ENCODE measurements at places on chromosomes 7 and 10.

GRCh38 chr7:7959979-7960670 is 8.5 kb upstream of the GLCCI1 start:
- no peak overlapping the region for H3K27ac ChIP-seq
- no peaks in the 10 kb centered on the region for H3K4me1 ChIP-seq
- no peak for DNase-seq
- no peak overlapping the region for H3K4me3 ChIP-seq
- H3K36me3 ChIP-seq = no peaks in the 10 kb centered on the region

DNA sequence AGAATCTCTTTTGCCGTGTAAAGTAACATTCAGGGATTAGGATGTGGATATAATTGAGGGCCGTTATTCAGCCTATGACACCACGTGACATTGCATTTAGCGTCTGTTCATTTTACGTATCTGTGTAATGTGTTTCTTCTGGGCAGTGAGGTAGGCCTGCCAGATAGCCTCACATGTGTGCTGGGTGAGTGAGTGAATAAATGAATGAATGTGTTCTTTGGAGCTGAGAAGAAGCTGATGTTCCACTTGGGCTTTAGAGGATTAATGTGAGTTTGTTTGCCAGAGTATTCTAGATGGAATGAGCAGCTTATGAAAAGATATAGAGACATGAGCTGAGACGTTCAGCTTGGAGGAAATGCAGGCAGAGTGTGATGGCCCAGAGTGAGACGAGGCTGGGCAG is 55.0 kb downstream of the MINDY4 start:
- no peak overlapping the region for H3K4me3 ChIP-seq
- H3K4me1 ChIP-seq = peaks cover 40% of the 10 kb centered on the region
- no peaks in the 10 kb centered on the region for H3K36me3 ChIP-seq
- no peak for DNase-seq

GRCh38 chr7:75881436-75882095 is 2.7 kb downstream of the RHBDD2 start:
- H3K4me1 ChIP-seq = peaks cover 24% of the 10 kb centered on the region
- DNase-seq = no peak

DNA sequence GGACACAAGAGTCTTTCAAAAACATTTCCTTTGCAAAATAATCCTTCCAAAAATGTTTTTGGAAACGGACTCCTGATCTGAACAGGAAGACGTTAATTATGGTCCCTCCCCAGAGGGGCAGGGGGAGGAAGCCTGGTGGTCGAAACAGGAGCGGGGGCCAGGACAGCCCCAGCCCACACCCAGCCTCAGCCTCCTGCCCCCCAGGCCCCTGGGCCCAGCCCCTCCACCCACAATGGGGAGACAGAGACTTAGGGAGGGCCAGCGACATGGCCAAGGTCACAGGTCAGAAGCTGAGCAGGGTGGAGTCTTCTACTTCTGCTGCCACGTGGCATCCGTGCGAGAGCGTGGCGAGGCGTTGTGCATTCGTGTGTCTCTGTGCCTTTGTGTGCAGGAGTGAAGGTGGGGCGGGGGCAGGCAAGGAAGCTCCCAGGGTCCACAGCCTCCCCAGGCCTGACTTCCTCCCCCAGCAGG is 14.0 kb upstream of the GRIFIN start:
- H3K36me3 ChIP-seq = no peaks in the 10 kb centered on the region
- peak overlapping the region; percentile 10 for H3K27ac ChIP-seq
- H3K27me3 ChIP-seq = peaks cover 20% of the 10 kb centered on the region
- no peak overlapping the region for H3K4me3 ChIP-seq

- no peaks in the 10 kb centered on the region for H3K36me3 ChIP-seq
- DNase-seq = no peak
- no peak overlapping the region for H3K27ac ChIP-seq
- H3K27me3 ChIP-seq = no peaks in the 10 kb centered on the region
- no peak overlapping the region for H3K4me3 ChIP-seq
These were observed 306.2 kb downstream of the CCSER2 start for GRCh38 chr10:84634636-84635035.

DNA sequence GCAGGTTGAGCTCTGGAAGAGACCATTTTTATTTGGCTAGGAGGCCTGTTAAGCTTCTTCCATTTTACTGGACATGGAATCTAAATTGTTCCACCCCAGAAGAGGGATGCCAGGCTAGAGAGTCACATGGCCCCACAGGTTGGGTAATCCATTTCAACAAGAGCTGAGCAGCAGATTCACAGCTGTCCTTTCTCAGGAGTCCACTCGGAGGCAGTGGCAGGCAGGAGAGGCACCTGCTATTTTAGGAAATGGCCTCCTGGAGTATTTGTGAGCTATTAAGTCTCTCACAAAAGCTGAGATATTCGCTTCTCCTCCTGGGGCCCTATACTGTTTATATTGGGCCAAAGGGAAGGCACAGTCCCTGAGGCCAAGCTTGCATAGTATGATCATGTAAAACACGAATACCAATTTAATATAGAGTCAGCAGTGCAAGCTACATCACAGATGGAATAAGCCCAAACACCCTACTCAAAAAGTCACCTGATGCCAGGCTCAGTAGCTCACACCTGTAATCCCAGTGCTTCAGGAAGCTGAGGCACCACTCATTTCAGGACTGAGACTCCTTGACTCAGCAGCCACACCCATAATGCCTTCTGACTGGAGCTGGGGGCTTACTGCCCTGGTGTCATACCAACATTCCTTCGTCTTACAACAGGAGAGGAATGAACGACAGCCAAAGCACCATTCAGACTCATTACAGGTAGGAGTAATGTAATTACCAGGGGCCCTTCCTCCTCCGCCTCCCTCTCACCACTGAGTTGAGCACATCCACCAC is 124.1 kb downstream of the LMBR1 start:
- no peak overlapping the region for H3K4me3 ChIP-seq
- no peak for DNase-seq
- no peaks in the 10 kb centered on the region for H3K27me3 ChIP-seq
- H3K36me3 ChIP-seq = no peaks in the 10 kb centered on the region

GRCh38 chr10:76899490-76899889 is 738.1 kb downstream of the KCNMA1 start:
- no peak overlapping the region for H3K27ac ChIP-seq
- no peaks in the 10 kb centered on the region for H3K4me1 ChIP-seq
- no peaks in the 10 kb centered on the region for H3K27me3 ChIP-seq
- DNase-seq = no peak
- peaks cover 5% of the 10 kb centered on the region for H3K36me3 ChIP-seq
- H3K4me3 ChIP-seq = no peak overlapping the region

GRCh38 chr7:117892821-117893220 is 19.6 kb upstream of the CTTNBP2 start:
- no peak overlapping the region for H3K27ac ChIP-seq
- no peak for DNase-seq
- H3K4me1 ChIP-seq = no peaks in the 10 kb centered on the region
- no peaks in the 10 kb centered on the region for H3K36me3 ChIP-seq
- H3K4me3 ChIP-seq = no peak overlapping the region

GRCh38 chr10:132335189-132336063 is 3.4 kb downstream of the LRRC27 start:
- peak; percentile 49 for DNase-seq
- no peaks in the 10 kb centered on the region for H3K27me3 ChIP-seq
- no peak overlapping the region for H3K27ac ChIP-seq
- H3K4me1 ChIP-seq = peaks cover 18% of the 10 kb centered on the region
- peaks cover 22% of the 10 kb centered on the region for H3K36me3 ChIP-seq

DNA sequence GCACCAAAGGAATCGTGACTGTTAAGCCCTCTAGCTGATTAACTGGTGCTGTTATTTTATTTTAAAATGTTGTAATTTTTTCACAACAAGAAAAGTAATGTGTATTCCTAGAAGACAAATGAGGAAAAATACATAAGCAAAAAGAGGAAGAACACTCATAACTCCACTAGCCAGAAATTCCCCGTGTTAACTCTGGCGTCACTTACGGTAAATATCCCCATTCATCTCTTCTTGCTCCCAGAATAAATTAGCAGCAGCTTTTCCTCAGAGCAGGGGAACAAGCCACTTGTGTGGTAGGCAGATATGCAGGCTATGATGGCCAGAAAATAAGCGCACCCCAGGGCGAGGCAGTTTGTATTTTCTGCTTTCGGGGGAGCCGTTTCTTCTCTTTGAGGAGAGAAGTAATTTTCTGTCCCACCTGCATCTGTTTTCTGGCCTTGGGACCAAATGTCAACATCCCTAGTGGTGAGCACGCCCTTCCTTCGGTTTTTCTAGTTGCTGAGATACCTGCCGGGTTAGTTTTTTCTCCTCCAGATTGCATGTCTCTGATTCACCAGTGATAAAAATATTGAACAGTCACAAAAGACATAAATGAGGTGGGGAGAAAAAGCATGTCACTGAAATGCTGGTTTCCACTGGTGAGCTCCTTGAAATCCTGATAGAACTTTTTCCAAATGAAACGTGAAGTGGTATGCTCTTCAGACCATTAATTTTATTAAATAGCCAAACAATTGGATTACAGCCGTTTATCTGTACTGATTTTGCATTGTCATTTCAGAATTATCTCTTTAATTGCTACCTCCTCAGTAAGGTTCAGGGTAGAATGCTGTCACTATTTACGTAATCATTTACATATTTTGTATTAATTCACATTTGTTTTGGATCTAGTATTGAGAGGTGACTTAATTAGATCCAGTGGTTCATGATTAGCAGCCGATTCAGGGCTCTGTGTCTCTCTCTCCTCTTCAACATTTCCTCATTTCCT is 268.1 kb downstream of the CAMK1D start:
- H3K27ac ChIP-seq = no peak overlapping the region
- H3K27me3 ChIP-seq = no peaks in the 10 kb centered on the region
- H3K36me3 ChIP-seq = no peaks in the 10 kb centered on the region
- no peak for DNase-seq
- no peaks in the 10 kb centered on the region for H3K4me1 ChIP-seq
- no peak overlapping the region for H3K4me3 ChIP-seq

GRCh38 chr10:96352582-96352981 is 6.2 kb downstream of the OPALIN start:
- H3K27me3 ChIP-seq = peaks cover 25% of the 10 kb centered on the region
- no peaks in the 10 kb centered on the region for H3K4me1 ChIP-seq
- DNase-seq = no peak
- no peak overlapping the region for H3K27ac ChIP-seq

- peaks cover 17% of the 10 kb centered on the region for H3K4me1 ChIP-seq
- peak; percentile 60 for DNase-seq
These were observed 23.4 kb downstream of the ELFN1 start for GRCh38 chr7:1693419-1693990.

DNA sequence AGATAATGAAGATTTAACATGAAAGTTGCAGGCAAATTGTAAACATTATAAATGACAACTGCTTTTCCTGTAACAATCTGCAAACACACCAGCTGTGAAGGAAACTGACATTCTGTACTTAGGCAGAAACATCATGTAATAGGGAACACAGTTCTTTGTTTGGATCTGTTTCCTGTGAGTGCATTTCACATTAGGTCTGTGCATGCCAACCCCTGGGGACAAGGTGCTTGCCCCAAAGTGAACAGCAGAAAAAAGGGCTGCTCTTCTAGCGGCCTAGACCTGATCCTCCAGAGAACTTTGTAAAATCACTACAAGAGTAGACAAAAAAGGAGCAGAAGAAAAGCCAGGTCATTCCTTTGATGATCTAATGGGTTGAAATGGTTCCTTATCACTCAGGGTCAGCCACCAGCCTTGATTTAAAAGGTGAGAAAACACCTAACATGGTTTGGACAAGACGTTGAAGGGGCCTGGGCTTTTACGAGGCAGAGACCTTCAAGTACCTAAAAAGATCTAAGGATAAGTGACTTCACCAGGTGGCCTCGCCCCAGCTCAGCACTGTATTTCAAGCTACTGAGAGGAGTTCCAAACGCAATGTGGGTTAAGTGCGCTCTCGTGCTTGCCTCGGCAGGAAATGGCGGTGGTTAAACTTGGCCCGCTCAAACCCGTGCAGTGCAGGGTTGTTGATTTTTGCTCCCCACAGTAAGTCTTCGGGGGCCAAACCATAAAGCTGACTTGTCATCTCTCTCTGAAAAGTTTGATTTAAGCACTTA is 249.7 kb downstream of the CREB5 start:
- no peak for DNase-seq
- no peak overlapping the region for H3K27ac ChIP-seq
- no peaks in the 10 kb centered on the region for H3K4me1 ChIP-seq
- no peaks in the 10 kb centered on the region for H3K27me3 ChIP-seq

GRCh38 chr7:139598642-139599041 is 75.2 kb downstream of the CLEC2L start:
- no peak for DNase-seq
- H3K4me3 ChIP-seq = no peak overlapping the region
- H3K27ac ChIP-seq = no peak overlapping the region
- peaks cover 98% of the 10 kb centered on the region for H3K36me3 ChIP-seq
- H3K27me3 ChIP-seq = no peaks in the 10 kb centered on the region
- no peaks in the 10 kb centered on the region for H3K4me1 ChIP-seq
